ENCODE measurements at places on chromosomes 13 and 19. TPM values are rescaled to one million over a fixed set of nuclear protein-coding genes. Genes with fewer than 3 reads are reported as not detected.

GRCh38 chr19:14505488-14506239, 9.7 kb upstream of the GIPC1 start:
- peak; percentile 83 for DNase-seq
- H3K36me3 ChIP-seq = no peaks in the 10 kb centered on the region
- H3K4me1 ChIP-seq = peaks cover 5% of the 10 kb centered on the region
- H3K27ac ChIP-seq = peak overlapping the region; percentile 79
- no peak overlapping the region for H3K4me3 ChIP-seq
- no peaks in the 10 kb centered on the region for H3K27me3 ChIP-seq

- no peaks in the 10 kb centered on the region for H3K4me1 ChIP-seq
- H3K36me3 ChIP-seq = no peaks in the 10 kb centered on the region
- DNase-seq = no peak
- H3K27me3 ChIP-seq = no peaks in the 10 kb centered on the region
- no peak overlapping the region for H3K27ac ChIP-seq
Measured at GRCh38 chr13:111474136-111475002, 153.9 kb downstream of the TEX29 start.

The SIGLEC10 gene
- 1.4 TPM for total RNA-seq

GRCh38 chr19:46487178-46487801, 8.4 kb downstream of the PNMA8B start:
- H3K27ac ChIP-seq = no peak overlapping the region
- DNase-seq = no peak
- H3K4me3 ChIP-seq = no peak overlapping the region
- H3K27me3 ChIP-seq = peaks cover 18% of the 10 kb centered on the region

The STOML3 gene
- total RNA-seq = not detected

DNA sequence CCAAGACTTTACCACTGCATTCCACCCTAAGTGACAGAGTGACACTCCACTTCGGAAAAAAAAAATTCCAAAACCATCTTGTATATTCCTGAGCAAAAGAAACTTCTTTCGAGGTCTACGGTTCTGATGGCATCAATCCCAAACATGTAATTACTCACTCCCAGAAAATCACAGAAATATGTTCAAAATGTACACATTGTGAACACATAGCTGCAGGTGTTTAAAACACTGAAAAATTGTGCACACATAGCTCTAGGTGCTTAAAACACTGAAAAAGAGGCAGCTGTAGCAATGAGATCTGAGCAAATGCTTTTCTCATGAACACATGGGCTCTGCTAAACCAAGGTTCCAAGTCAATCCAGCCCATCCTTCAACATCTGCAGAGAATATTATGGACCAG, 14.0 kb upstream of the ZNF468 start:
- no peak overlapping the region for H3K4me3 ChIP-seq
- no peak overlapping the region for H3K27ac ChIP-seq
- no peaks in the 10 kb centered on the region for H3K36me3 ChIP-seq
- no peaks in the 10 kb centered on the region for H3K4me1 ChIP-seq
- DNase-seq = no peak

DNA sequence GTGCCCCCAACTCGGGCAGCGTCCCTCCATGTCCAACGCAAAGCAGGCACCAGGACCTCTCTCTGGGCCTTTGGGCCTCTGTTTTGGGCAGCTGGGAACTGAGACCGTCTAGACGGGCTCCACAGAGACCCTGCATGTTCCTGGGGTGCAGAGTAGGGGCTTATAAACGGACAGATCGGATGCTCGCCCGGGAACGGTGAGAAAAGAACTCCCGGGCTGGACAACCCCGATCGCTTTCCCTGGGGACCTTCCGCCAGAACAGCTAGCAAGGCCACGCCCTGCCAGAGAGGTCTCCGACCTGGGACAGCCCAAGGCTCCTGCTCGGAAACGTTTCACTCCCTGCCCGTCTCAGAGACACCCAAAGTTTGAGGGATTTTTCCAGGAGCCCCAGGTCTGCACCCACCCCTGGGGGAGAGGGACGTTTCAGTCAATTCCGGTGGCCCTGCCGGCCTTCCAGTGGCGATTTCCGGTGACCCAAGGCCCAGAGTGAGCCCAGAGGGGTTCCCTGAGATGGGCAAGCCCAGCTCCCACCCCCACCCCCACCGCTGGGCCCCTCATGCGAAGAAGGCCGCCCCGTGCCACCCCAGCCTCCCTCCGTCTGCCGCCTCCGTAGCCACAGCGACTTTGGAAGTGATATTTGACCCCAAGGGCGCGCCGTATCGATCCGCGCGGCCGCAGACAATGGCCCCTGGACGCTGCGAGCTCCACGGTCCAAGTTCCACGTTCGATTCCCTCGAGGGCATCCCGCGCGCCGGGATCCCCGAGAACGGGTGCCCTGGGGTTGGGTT, 1.7 kb downstream of the NR2F6 start:
- no peaks in the 10 kb centered on the region for H3K36me3 ChIP-seq
- peak overlapping the region; percentile 86 for H3K27ac ChIP-seq
- H3K27me3 ChIP-seq = no peaks in the 10 kb centered on the region
- peak overlapping the region; percentile 80 for H3K4me3 ChIP-seq

DNA sequence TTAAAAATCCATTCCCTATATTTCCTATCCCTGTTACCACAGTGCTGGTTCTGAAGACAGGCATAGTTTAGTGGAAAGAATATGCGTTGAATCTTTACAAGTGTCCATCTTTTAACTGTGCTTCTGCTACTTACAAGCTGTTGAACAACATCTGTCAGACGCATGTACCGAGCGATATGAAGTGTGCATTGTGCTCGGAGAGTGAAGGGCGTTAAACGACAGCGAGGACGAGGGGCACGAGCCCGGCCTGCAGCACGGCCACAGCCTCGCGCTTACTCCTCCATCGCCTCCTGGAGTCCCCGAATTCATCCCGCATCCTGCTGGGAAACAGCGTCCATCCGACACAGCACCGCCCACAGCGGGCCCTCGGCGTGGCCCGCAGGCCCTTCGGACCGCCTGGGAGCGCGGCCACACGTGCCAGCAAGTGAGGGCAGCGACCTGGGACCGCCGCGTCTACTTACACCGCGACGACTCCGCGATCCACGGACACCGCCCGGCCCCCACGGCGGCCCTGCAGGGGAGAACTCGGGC, 514 bp downstream of the PCID2 start:
- peaks cover 5% of the 10 kb centered on the region for H3K4me1 ChIP-seq
- peak; percentile 50 for DNase-seq
- H3K27ac ChIP-seq = peak overlapping the region; percentile 99

The ZNF528 gene
- total RNA-seq = 7.8 TPM
